ENCODE measurements at places on chromosomes 12 and 14.

- DNase-seq = no peak
Observed at GRCh38 chr12:129841251-129841650, 62.6 kb downstream of the TMEM132D start.

- no peak for DNase-seq
Observed at GRCh38 chr14:101134161-101134631, 230.7 kb upstream of the RTL1 start.

DNA sequence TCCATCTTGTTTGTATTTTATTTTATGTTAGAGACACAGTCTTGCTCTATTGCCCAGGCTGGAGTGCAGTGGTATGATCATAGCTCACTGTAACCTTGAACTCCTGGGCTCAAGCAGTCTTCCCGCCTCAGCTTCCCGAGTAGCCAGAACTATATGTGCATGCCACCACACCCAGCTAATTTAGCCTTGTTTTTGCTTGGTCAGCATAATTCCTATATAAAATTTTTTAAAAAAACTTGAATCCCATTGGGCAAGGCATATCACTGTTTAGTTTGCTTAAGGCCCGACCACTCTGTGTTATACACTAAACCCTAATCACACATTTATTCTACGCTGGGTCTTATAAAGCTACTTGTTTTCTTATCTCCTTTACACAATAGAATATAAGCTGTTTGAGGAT, 266.4 kb downstream of the AKAP6 start:
- DNase-seq = no peak

DNA sequence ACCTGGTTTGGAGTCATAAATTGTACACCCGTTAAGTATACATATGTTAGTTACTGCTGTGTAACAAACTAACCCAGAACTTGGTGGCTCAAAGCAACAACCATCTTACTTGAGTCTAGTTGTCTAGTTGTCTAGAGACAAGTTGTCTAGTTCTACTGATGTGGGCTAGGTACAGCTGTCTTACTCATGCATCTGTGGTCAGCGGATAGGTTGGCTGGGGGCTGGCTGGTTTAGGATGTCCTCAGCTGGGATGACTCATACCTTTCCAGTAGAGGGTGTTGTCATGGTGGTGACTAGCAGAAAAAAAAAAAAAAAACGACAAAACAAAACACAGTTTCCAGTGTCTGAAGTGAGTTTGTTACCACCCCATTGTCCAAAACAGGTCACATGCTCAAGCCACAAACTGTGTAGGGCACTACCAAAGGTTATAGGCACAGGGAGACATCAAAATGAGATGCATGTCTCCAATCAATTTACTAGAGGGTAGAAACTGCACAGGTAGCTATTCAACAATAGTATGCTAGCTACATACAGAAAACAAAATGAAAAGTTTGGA, 680.3 kb downstream of the MED13L start:
- no peak for DNase-seq

GRCh38 chr14:35814371-35815005, 5.4 kb upstream of the RALGAPA1 start:
- peak; percentile 72 for DNase-seq

DNA sequence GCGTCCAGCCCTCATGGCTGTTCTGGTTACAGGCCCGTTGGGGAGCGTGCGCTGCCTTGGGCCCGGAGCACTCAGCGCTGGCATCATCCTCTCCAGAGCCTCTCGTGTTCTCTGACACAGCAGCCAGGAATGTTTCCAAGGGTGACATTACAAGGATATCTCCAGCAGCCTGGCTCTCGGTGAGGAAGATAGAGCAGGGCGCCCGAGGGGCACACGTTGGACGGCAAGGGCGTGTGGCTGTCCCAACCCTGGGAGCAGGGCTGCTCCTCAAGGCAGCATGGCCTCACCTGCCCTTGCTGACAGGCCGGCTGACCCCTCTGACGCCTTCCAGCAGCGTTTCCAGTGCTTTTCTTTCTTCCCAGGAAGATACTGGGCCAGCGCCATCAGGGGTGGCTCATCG, 14.4 kb downstream of the LRCOL1 start:
- no peak for DNase-seq
